ENCODE measurements at places on chromosomes 7 and 10. TPM values are rescaled to one million over a fixed set of nuclear protein-coding genes. Genes with fewer than 3 reads are reported as not detected.

DNA sequence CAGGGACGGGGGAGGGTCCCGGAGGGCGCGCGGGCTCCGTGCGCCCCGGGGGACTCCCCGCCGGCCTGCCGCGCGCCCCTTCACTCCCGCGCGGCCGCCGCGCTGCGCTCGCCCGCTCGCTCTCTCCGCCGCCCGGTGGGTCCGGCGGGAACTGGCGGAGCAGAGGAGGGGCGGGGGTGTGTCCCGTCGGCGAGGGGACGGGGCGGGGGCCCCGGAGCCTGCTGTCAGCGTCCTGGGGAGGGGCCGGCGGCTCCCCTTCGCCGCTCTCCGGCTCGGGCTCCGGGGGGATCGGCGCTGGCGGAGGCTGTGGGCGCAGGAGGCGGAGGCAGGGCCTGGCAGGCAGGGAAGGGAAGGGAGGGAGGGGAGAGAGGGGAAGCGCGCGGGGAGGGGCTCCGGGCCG is at the start of gene SH3PXD2A:
SH3PXD2A (minus strand) TSS at position 153 of the 400 bp plus-strand sequence. CDS start 310 bp downstream, outside the sequence.
- DNase-seq = no peak

DNA sequence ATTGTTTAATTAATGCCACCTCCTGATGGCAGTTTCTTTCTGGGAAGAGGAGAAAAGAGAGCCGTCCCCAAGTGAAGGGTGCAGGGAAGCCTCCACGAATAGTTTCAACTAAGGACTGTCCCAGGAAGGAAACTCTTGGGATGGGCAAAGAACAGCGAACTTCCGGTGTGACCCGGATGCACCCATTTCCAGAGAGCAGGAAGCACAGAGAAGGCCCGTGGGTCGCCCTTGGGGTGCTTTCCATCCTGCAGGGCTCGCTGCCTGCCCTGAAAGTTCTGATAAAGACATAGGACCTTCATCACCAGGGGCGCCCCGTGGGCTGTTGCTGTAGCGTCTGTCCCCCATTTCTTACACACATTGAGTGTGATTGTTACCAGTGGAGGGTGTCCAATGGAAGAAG is 27.0 kb downstream of the GTF2I start:
- no peak for DNase-seq

DNA sequence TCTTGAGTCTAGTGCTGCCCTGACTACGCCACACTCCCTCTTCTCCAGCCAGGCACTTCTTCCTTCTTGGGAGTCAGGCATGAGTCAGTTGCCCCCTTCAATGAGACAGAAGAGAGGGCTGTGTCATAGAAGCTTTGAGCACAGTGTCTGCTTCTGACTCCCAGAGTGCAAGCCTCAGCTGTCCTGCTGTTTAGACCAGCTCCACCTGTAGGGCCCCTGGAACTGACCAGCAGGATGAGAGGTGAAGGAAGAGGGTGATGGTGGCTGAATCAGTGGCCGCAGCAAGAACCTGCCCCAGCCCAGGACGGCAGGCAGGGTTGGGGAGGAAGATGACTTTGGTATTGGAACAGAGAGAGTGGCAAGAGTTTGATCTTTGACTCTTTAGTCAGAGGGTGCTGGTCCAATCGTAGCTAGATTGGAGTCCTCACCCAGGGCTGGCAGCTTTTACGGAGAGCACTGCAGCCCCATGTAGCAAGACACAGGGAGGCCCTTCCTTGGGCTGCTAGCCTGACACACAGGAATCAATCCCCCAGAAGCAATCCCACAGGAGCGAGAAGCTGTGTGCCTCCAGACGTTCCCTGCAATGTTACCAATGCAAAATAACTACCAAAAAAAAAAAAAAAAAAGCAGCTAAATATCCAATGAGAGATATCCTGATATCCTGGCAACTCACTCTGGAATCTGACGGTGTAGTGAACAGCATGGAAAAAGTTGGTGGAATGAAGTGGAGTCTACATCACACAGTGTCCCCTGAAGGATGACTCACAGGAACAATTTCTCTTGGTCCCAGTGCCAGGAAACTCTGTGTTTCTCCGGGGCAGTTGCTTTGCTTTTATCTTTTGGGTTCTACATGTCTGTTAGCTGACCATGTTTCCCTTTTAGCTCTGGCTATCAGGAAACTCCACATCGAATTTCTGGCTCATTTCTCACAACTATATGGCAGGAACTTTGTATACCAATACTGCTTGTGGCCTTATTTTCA is 6.9 kb downstream of the C10orf62 start:
- peak; percentile 95 for DNase-seq

ADIRF gene
- total RNA-seq = 48.4 TPM

- no peak for DNase-seq
Measured at GRCh38 chr10:10600004-10600403, 417.7 kb upstream of the CELF2 start.

NRCAM gene
- total RNA-seq = 5.4 TPM

- DNase-seq = peak; percentile 89
Measured at GRCh38 chr10:19922236-19922963, 106.2 kb downstream of the PLXDC2 start.

GRCh38 chr7:36448781-36449379 is 59.2 kb downstream of the ANLN start:
- DNase-seq = peak; percentile 80

DNA sequence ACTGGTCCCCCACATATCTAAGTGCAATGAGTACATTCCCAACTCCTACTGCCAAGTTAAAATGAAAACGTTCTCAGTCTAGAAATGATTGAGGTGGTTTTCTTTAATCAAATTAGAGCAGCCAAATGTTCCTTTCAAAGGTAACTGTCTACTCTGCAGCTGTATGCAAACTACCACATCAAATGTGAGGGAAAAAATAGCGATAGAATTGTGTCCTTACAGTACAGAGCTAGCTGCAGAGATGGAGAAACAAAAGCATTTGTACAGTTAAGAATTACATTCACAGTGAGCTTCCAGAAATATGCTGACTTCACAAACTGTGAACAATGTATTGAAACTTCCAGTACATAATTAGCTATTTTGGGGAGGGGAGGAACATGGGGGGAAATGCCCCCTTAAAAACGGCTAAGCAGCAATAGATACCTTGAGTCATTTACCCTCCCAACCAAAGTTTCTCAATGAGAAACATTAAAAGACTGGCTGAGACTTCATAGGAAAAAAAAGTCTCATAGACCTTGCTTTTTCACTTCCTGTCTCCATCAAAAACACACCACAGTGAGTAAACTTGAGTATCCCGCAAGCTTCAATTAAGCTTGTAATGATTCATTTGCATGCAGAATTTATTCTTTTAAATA is 22.9 kb downstream of the CDK6 start:
- DNase-seq = no peak

DNA sequence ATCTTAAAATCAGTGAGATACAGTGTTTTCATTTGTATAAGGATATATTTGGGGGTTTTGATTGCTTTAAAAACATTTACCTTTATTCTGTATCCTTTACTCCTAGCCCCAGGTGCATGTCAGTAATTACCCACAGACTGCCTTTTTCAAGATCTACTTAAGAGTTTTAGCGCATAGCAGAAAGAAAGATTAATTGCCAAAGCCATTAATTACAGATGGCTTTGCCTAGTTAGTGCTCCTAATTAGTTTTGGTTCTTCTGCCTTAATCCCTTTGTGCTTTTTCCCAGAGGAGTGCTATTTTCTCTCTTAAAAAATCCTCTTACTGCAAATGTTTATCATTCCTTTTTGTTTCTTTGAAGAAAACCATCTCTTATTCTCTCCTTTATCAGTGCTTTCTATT is 122.8 kb downstream of the MAPK8 start:
- no peak for DNase-seq

DNA sequence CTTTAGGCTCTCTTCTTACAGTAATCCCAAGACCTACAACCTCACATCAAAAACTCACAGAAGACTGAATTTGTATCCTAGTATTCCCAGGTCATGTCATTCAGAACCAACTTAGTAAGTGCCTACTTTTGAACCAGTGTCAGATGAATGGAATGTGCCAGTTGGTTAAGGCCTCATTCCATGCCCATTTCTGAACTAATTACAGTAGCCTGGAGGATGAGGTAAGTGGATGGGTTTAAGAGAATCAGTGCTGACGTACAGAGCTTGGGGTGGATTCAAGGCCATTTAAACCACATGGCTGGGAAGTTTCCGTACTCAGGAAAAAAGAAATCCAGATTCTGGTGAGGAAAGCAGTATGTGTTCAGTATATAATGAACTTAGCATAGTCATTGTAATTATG is 21.9 kb upstream of the FOXP2 start:
- DNase-seq = no peak

- no peak for DNase-seq
Measured at GRCh38 chr10:133131734-133132472, 28.1 kb upstream of the KNDC1 start.

DNA sequence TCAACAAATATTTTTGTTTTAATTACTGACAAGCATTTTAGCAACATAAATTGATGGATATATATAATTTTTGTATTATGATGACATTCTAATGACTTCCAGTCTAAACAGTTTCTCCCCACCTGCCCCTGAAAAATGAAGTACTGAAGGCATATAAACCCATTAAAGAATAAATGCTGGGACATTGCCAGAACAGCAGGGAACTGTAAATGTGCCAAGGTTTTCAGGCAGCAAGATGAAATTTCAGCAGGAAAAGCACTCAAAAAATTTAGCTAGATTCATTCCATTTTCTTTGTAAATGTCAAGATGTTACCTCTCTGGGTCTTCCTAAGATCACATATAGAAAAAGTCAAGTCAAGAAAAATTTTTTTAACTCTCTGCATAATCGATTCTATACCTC is 11.0 kb upstream of the TLL2 start:
- no peak for DNase-seq

WNT16 gene
- 0.16 TPM for total RNA-seq

Data from fibroblast of the aortic adventitia (primary cell).